ENCODE measurements at places on chromosomes 7 and 10.

DNA sequence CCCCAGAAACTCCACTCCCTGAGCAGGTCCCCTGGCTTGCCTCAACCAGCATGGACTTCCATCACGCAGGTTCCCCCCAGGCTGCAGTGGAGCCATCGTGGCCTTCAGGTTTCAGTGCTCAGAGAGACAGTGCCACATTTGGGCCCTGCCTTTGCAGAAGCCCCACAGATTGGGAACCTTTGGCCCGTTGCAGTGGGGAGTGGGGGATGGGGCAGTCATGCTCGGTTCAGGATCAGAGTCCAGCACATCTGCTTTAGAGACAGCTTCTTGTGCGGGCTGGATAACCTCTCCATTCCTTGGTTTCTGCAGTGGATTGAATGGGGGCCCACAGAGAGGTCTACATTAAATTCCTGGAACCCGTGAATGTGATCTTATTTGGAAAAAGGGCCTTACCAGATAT, 183.9 kb downstream of the EBF3 start:
- no peaks in the 10 kb centered on the region for H3K27me3 ChIP-seq
- no peak overlapping the region for H3K27ac ChIP-seq
- peaks cover 1% of the 10 kb centered on the region for H3K36me3 ChIP-seq

GRCh38 chr7:93902777-93903423, 3.5 kb upstream of the GNGT1 start:
- no peak overlapping the region for H3K4me3 ChIP-seq
- no peaks in the 10 kb centered on the region for H3K36me3 ChIP-seq
- DNase-seq: no peak
- peaks cover 7% of the 10 kb centered on the region for H3K27me3 ChIP-seq

DNA sequence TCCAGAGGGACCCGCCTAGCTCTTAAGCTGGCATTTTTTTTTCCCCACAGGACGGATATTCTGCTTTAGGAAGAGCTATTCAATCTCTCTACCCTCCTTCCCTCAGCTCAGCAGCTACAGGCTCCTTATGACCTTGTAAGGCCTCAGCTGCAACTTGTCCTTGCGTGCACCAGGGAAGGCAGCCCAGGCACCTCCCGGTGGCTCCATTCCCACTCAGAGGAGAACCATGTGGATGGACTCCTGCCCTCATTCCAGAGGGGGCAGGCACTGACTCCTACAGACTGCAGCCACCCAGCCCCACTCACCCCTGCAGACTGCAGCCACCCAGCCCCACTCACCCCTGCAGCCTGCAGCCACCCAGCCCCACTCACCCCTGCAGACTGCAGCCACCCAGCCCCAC, 73.7 kb downstream of the ITIH5 start:
- H3K4me3 ChIP-seq: no peak overlapping the region
- H3K4me1 ChIP-seq: no peaks in the 10 kb centered on the region
- H3K27ac ChIP-seq: no peak overlapping the region
- H3K27me3 ChIP-seq: peaks cover 6% of the 10 kb centered on the region
- no peak for DNase-seq
- no peaks in the 10 kb centered on the region for H3K36me3 ChIP-seq

- no peak overlapping the region for H3K27ac ChIP-seq
- no peaks in the 10 kb centered on the region for H3K36me3 ChIP-seq
- H3K27me3 ChIP-seq: no peaks in the 10 kb centered on the region
- DNase-seq: no peak
- H3K4me3 ChIP-seq: no peak overlapping the region
Observed at GRCh38 chr7:19401461-19401860, 256.2 kb upstream of the FERD3L start.

- H3K27ac ChIP-seq: no peak overlapping the region
- H3K36me3 ChIP-seq: peaks cover 27% of the 10 kb centered on the region
- no peak for DNase-seq
- no peaks in the 10 kb centered on the region for H3K4me1 ChIP-seq
- no peaks in the 10 kb centered on the region for H3K27me3 ChIP-seq
Observed at GRCh38 chr10:72765051-72765745, 73.3 kb downstream of the MCU start.

GRCh38 chr10:5617521-5617920, 48.9 kb downstream of the ASB13 start:
- H3K27me3 ChIP-seq: peaks cover 4% of the 10 kb centered on the region
- H3K36me3 ChIP-seq: no peaks in the 10 kb centered on the region
- H3K4me1 ChIP-seq: no peaks in the 10 kb centered on the region
- no peak overlapping the region for H3K4me3 ChIP-seq

DNA sequence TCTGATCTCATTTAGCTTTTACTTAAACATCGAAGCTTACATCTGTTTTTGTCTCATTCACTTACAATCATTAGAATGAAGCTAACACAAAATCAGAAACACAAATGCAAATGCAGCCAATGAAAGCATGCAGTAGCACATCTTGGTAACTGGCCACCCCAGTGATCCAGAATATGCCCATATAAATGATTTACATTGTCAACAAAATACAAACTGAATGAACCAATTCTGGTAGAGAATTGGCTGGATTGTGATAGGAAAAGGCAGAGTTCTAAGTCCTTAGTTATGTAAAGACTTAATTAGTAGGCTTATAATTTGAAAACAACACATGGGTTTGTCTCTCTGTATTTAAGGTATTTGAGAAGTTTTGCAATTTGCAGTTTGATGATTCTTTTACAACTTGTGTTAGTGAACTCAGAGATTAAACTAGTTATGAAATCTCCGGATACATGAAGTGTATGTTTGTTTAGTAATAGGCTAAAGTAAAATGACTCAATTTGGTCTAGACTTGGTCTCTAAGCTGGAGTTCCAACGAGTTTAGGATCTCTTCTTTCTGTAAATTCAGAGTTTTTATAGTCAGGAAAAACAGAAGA, 21.2 kb downstream of the TECTB start:
- no peak for DNase-seq
- H3K27me3 ChIP-seq: peaks cover 13% of the 10 kb centered on the region
- H3K27ac ChIP-seq: no peak overlapping the region
- H3K4me1 ChIP-seq: no peaks in the 10 kb centered on the region
